Vagina (tissue), 2 donors: ENCODE measurements at places on chromosomes 7 and 10. TPM values are rescaled to one million over a fixed set of nuclear protein-coding genes. Genes with fewer than 3 reads are reported as not detected.

DNA sequence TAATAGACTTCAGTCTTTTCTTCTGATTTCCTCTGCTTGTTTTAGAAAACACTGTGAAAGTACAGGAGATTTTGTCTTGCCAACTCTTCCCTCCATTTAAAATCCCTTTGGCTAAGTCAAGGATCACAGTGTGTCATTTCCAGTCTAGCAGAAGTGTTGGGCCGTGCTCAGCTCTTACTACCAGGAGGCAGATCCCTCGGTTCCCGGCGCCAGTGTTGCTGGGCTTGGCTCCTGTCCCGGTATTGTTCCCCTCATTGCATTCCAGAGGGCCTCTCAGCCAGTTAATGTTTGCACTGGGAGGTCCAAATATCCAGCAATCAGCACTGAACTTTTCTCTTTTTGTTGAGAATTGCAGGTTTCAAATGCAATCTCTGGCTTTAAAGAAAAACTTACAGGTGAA is 612.1 kb upstream of the MGMT start:
- H3K4me1 ChIP-seq, result peaks cover 22% of the 10 kb centered on the region
- H3K27ac ChIP-seq, result no peak overlapping the region
- H3K36me3 ChIP-seq, result no peaks in the 10 kb centered on the region
- H3K4me3 ChIP-seq, result no peak overlapping the region

DNA sequence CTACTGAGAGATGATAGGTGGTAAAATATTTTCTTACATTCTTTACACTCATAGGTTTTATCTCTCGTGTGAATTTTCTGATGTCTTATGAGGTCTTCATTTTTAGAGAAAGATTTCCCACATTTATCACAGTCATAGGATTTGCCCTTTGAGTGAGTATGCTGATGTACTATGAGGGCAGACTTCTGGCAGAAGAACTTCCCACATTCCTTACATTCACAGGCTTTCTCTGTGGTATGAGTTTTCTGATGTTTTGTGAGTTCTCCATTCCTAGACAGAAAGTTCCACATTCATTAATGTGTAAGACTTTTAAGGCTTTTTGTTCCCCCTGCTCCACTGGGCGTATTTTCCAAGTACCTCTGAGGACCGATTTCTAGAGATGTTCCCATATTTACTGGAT is 23.5 kb downstream of the ZNF25 start:
- H3K4me1 ChIP-seq, result no peaks in the 10 kb centered on the region
- peaks cover 4% of the 10 kb centered on the region for H3K36me3 ChIP-seq
- DNase-seq, result no peak

Gene PIP
- total RNA-seq, result 2.5 TPM

Gene C10orf62
- total RNA-seq, result not detected

Gene CDH23
- 10.3 TPM for total RNA-seq
